HEK293T (cell line): ENCODE measurements at places on chromosomes 7 and 10.

DNA sequence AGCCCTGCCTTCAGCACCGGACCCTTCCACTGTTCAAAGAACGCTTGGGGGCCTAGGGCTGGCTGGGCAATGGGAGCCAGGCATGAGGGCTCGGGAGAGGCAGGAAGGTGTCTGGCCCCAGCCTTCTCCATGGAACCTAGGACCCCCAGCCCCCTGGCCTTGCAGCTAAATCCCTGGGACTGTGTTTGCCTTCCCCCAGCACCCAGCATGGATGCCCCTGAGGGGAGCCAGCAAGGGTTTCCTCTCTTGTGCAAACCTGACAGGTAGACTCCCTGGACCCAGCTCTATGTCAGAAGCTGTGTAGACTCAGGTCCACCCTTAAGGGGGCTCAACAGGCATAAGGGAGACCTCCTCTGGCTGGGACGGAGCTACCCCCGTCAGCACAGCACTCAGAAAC, 288.0 kb downstream of the GRID1 start:
- no peak for DNase-seq

- DNase-seq = no peak
Observed at GRCh38 chr10:94315024-94315451, 47.7 kb downstream of the NOC3L start.

- no peak for DNase-seq
Observed at GRCh38 chr10:11931038-11931437, 107.9 kb downstream of the PROSER2 start.

GRCh38 chr7:126804604-126805003, 448.1 kb downstream of the GRM8 start:
- DNase-seq = no peak

- no peak for DNase-seq
Observed at GRCh38 chr10:48498940-48499510, 105.8 kb downstream of the ARHGAP22 start.

DNA sequence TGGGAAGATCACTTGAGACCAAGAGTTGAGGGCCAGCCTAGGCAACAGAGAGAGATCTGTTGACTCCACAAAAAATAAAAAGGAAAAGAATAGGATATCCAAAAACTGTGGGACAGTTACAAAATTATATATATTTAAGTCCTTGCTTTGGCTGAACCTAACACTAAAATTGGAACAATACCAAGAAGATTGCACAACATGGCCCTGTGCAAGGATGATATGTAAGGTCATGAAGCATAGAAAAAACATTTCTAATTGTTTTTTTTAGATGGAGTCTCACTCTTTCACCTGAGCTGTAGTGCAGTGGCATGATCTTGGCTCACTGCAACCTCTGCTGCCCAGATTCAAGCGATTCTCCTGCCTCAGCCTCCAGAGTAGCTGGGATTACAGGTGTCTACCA, 139.0 kb downstream of the TPST1 start:
- DNase-seq = no peak

DNA sequence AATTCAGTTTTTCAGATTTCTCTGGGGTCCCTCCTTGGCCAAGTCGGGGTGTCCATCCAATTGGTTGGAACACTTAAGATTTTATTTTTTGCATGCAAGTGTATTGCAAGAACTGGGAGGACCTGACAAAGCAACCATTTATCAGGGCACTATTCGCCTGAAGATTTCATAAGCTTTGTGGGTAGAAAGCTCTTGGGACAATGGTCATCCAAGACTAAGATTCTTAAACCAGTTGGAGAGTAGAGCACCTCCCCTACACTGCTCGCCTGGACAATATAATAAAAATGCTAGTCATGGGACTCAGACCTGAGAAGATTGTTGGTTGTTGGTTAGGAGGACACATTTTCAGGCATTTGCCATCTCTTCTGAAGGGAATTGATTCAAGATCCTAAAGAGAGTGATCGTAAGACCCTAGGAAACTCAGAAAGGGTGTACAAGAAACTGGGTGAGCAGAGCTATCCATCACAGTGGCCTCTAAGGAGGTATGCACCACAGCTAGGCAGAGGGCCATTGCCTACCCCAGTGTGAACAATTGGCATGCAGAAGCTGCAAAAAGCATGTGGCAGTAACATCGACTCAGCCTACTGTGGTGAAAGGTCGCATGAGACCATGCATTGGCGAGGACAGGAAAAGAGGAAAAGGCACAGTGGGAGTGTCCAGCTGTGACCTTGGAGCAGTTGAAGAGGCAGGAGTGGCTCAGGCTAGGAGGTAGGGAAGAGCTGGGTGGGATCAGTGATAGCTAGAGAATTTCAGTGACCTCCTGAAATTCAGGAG, 1235.3 kb upstream of the AUTS2 start:
- no peak for DNase-seq

DNA sequence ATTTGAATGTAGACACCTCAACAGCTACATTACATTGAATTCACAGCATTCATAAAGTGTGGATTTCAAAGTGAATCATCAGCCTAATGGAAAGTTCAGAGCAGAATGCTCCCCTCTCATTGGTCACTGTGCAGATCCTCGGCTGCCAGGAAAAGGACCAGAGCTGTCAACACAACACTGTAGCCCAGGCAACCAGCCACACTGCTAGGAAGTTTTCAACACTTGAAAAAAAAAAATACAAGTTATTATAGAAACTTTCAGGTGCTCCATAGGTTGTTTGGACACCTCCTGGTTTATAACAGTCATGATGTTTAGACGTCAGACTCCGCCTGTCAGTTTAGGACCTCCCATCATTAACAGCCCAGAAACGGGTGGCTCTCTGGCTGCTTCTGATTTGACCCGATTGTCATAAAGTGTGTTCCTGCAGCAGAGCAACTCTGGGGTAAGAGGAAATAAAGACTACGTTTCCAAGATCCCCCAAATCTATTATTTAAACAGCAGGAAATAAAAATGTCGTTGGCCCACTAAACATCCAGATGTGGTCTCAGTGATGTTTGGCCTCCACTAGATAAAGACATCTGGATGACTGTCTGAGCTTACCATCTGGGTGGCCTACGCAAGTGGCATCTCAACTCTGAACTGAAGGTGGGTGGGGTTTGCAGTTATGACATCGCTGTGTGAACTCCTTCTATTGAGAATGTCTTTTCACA, 117.4 kb downstream of the CABCOCO1 start:
- DNase-seq = peak; percentile 19

GRCh38 chr10:33183655-33184054, 150.8 kb downstream of the NRP1 start:
- DNase-seq = no peak

- no peak for DNase-seq
Observed at GRCh38 chr10:102405632-102406031, 10.1 kb downstream of the NFKB2 start.

- no peak for DNase-seq
Observed at GRCh38 chr10:20737107-20737506, 160.0 kb downstream of the NEBL start.

DNA sequence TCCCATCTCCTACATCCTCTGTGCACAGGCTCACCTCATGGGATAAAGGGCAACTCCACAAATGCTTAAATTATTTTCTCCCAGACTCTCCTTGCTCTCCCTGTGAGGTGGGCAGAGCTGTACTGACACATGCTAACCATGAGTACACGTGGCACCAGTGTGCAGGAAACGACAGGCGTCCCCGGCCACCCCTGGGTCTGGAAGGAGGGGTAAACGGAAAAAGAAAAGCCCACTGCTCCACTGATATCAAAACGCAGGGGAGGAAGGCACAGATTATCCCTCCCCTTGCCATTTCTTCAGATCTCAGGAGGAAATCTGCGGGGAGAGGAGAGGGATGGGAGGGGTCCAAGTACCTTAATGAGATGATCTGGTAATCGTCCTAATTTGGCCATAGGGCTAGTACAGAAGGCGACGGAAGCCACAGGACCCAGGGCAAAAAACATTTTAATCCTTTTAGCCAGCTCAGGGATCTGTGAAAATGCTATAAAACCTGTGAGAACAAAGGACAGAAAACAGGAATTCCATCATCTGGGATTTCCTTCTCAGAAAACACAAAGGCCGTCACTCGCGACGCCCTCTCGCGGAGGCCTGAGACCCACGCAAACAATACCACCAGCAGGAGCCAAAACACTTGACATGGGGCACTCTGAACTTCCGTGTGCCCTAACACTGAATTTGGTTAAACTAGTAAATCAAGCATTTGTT, 17.8 kb upstream of the CH25H start:
- no peak for DNase-seq

- no peak for DNase-seq
Observed at GRCh38 chr7:41685684-41686083, 17.2 kb downstream of the INHBA start.

- DNase-seq = no peak
Observed at GRCh38 chr10:105154736-105155135, 513.6 kb downstream of the SORCS3 start.

- DNase-seq = no peak
Observed at GRCh38 chr7:89002981-89003956, 207.7 kb upstream of the TEX47 start.

DNA sequence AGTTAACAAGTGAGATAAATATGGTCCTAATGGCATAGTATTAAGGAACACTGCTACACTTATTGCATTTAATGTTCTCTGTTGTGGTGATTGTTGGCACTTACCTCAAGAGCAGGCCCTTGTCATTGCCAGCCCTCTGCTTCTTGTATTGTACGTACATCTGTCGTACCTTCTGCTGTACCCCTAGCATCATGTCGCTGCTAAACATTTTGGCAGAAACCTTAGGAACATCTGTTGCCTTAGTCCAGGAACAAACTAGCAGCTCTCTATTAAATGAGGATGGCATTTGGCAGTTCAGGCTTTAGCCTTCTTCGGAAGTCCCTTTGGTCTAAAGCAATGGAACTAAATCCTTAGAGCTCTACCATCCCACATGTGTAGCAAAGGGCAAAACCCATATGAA, 47.6 kb downstream of the PRKG1 start:
- DNase-seq = no peak

DNA sequence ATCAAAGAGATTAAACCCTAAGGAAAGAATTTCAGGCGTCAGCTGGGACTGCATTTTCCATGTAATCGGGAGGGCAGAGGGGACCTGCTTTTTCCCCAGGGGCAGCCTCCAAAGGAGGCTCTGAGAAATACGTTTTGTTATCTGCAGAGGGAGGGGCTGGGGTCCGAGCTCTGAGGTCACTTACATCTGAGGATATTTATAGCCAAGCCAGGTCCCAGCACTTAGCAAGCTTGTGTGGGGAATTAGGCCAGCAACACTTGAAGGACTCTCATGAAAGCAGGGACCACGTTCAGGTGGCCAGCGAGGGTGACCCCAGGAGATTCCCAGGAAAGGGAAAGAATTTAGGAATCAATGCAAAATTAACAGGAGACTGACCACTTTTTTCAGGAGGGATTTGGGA, 20.6 kb upstream of the GDI2 start:
- DNase-seq = no peak

DNA sequence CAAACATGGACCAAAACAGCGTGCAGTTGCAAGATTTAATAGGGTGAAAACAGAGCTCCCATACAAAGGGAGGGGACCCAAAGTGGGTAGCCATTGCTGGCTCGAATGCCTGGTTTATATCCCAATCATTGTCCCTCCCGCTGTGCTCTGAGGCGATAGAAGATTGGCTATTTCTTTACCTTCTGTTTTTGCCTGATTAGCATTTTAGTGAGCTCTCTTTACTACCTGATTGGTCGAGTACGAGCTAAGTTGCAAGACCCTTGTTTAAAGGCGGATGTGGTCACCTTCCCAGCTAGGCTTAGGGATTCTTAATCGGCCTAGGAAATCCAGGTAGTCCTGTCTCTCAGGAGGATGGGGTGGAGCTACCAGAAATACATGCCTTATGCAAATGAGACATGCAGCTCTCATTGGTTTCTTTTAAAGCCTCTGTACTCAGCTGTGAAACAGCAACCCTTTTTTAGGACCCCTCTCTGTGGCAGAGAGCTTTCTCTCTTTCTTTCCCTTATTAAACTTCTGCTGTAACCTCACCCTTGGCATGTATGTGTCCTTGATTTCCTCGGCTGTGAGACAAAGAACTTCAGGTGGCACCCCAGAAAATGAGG, 202.4 kb downstream of the CCSER2 start:
- no peak for DNase-seq

DNA sequence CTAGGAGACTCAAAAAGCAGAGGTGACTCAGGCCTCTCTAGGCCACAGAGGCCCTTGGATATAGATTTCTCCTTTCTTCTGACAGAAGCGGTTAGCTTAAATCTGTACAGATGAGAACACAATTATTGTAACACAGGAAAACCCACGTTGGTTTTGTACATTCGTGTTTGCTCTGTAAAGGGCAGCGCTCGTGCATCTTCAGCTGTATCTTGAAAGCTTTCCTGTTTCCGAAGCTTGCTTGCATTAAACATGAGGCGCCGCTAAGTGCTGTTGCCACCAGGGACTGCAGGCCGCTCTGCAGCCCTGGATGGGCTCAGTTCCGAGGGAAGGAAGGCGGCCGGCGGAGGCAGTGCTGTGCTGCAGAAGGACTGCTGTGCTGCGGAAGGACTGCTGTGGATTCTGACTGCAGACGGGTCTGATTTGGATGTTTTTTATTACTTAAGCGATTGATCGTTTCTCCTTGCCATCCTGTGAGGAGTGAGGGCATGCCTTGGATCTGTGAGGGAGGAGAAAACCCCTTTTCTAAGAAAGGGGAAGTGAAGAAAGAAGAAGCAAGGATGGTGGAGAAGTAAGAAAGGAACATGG, 53.3 kb downstream of the FHIP2A start:
- DNase-seq = peak; percentile 72

- DNase-seq = peak; percentile 1
Observed at GRCh38 chr10:71089162-71089561, 123.2 kb upstream of the UNC5B start.

DNA sequence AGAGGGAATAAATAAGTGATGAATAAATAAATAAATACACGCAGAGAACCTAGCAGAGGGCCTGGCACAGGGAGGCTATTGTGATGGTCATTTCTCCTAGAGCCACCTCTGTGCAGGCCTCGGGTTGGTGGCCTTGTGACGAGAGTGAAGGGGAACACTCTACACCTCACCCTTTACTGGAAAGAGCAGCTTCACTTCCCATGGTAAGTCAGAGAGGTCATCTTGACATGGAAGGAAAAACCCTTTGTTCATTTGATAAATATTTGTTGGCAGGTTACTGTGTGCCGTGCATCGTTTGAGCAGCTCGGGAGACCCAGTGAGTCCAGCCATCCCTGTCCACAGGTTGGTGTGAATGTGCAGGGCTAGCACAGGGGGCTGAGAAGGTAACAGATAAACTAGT, 70.2 kb upstream of the PODXL start:
- no peak for DNase-seq
